T-helper 2 cell (primary cell): ENCODE measurements at places on chromosomes 7 and 10.

- DNase-seq = no peak
Measured at GRCh38 chr7:95476072-95476847, 9.5 kb upstream of the ASB4 start.

DNA sequence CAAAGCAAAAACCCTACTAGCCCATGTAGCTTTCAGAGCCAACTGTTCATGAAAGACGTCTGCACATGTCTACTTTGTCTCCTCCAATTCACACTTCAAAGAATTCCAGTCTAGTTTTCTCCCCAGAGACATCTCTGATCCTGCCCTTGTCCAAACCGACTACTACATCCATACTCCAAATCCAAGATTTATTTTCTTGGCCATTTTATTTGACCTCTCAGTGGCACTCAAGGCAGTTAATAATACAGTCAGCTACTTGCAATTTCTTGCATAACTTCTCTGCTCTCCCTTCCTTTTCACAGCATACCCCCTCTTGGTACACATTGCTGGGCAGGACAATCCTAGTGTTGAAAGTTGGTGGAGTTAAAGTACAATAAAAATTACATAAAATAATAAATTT is 170.9 kb upstream of the INHBA start:
- DNase-seq = no peak

GRCh38 chr7:71509381-71509780 is 377.4 kb downstream of the GALNT17 start:
- no peak for DNase-seq

DNA sequence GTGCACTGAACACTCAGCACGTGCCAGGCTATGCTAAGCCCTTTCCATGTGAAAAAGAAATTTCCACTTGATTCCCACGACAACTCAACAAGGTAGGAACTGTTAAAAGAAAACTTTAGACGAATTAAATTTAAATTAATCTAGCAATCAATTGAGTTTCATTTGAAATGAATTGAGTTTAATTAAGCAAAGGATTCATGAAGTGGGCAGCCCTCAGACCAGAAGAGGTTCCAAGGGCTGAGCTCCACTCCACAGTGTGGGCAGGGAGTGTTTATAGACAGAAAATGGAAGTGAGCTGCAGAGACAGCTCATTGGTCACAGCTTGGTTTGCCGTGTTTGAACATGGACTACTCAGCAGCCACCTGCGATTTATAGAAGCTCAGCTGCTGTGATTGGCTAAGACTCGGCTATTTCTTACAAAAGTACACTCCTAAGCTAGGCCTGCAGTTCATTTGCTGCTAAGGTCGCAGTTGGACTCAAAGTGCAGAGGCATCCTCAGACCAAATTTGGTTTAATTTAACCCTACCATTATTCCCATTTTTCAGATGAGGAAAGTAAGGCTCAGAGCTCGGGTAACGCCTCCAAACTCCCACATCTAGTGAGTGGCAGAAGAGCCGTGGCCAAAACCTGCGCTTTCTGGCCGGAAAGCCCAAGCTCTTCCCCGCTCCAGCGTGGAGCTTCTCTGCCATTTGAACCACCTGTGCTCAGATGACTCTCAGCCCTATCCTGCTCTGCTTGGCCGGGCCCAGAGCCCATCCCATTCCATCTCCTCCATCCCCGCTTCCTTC is 24.9 kb downstream of the CALML3 start:
- no peak for DNase-seq

DNA sequence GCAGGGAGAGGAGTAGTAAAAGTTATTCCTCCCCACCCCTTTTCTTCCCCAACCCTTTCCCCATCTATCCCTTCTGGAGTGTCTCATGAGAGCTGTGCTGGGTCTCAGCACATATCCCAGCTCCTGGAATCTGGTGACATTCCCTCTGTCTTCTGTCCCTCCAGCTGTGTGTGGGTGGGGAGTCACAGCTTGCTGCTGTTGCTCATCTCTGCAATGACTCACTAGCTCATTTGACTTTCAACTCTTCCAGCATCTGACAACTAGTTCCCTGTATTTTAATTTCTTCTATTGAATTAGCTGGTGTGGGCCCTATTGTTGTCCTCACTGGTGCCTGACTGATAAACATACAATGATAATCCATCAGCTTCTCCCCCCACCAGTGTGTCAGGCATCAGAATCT is 198.9 kb upstream of the AUTS2 start:
- DNase-seq = no peak

DNA sequence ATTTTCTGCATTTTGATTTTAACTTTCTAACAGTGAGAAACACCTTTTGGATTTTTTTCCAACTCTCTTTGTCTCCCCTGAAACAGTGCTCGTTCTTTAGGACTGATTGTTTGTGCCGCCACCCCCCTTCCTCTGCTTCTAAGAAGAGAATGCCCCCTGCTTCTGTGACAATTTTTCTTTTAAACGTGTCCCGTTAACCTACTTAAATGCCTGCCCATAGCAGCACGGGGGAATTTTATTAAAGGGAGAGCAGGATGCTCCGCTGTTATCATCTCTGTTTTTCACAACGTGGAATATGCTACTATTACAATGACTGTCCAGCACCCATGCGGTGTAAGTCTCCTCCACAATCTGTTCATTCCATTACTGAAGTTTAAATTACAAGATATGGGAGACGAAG is 67.8 kb downstream of the SVIL start:
- no peak for DNase-seq

GRCh38 chr10:62541811-62542210 is 167.6 kb downstream of the ZNF365 start:
- no peak for DNase-seq

GRCh38 chr10:22436526-22436892 is 91.2 kb downstream of the SPAG6 start:
- no peak for DNase-seq

DNA sequence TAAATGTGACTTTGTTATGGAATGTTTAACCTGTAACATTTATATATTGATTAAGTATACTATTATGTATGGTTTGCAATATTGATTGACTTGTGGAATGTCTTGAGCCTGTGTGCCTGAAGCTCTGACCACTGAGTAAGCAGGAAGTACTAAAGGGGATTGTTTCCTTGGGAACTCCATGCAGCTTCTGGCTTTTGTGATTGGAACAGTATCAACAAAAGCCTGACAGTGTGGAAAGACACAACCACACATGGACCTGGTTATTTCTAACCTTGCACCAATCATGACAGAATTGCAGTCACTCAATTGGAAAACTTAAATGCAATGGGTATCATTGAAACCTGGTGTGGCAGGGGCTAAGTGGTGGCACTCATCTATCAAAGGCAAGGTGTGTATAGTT is 45.5 kb upstream of the PIK3CG start:
- no peak for DNase-seq
